Glutamatergic neuron (in vitro differentiated cells): ENCODE measurements at places on chromosomes 3 and 15. TPM values are rescaled to one million over a fixed set of nuclear protein-coding genes. Genes with fewer than 3 reads are reported as not detected.

The STARD5 gene
- total RNA-seq = 3.1 TPM

The CSPG4 gene
- 1.1 TPM for total RNA-seq

The ALDH1L1 gene
- total RNA-seq = not detected

The FMN1 gene
- 1.1 TPM for total RNA-seq

The ZBTB47 gene
- total RNA-seq = 9.7 TPM

The SV2B gene
- total RNA-seq = 7.1 TPM

The TAGLN3 gene
- 819 TPM for total RNA-seq

The ACKR4 gene
- 0.22 TPM for total RNA-seq

The LRRN1 gene
- 127 TPM for total RNA-seq

The REC114 gene
- total RNA-seq = not detected

The PLA2G4F gene
- total RNA-seq = not detected

The EIF4E3 gene
- 21.9 TPM for total RNA-seq

The NXPE3 gene
- total RNA-seq = 29.1 TPM

The CCR9 gene
- total RNA-seq = not detected
